ENCODE measurements at places on chromosomes 11 and 22.
A peak's percentile ranks its signal among the peaks of the same experiment; 100 is the strongest.

GRCh38 chr11:119531056-119531455 lies 108.1 kb upstream of the THY1 start:
- peak; percentile 52 for DNase-seq

GRCh38 chr11:57395905-57396623 lies 5.6 kb upstream of the PRG2 start:
- DNase-seq, result no peak

GRCh38 chr11:120511116-120511819 lies at the start of gene GRIK4:
GRIK4 (plus strand) TSS chr11:120511748; CDS start chr11:120660319, 148,571 bp downstream.
- DNase-seq, result peak; percentile 89

- peak; percentile 46 for DNase-seq
These were observed 35.0 kb downstream of the AMPD3 start for GRCh38 chr11:10490032-10490397.

GRCh38 chr11:122642472-122642922 lies 13.0 kb upstream of the UBASH3B start:
- no peak for DNase-seq
